Vagina (tissue), 2 donors: ENCODE measurements at places on chromosomes 6 and 20. TPM values are rescaled to one million over a fixed set of nuclear protein-coding genes. Genes with fewer than 3 reads are reported as not detected.

DNA sequence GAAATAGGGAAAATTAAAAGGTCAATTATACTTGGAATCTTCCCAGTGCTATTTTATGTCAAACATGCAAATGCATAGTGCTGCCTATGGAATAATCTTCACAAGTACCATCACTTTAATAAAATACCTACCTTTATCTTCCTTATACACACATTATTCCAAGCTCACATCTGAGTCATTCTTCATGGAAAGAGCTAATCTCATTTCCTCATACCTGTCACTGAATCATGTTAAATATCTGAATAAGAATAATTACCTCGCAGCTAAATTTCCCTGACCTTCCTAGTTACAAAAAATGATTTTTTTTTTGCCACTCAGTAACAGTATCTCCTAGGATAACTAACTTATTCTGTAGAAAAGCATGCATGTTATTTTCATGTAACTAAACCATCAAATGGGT, 661.4 kb upstream of the HS3ST5 start:
- H3K27ac ChIP-seq = no peak overlapping the region
- DNase-seq = no peak
- no peak overlapping the region for H3K4me3 ChIP-seq
- no peaks in the 10 kb centered on the region for H3K27me3 ChIP-seq

GRCh38 chr20:63937596-63937995, 18.6 kb downstream of the UCKL1 start:
- no peaks in the 10 kb centered on the region for H3K27me3 ChIP-seq
- H3K4me3 ChIP-seq = no peak overlapping the region
- no peak overlapping the region for H3K27ac ChIP-seq
- peaks cover 38% of the 10 kb centered on the region for H3K36me3 ChIP-seq

DNA sequence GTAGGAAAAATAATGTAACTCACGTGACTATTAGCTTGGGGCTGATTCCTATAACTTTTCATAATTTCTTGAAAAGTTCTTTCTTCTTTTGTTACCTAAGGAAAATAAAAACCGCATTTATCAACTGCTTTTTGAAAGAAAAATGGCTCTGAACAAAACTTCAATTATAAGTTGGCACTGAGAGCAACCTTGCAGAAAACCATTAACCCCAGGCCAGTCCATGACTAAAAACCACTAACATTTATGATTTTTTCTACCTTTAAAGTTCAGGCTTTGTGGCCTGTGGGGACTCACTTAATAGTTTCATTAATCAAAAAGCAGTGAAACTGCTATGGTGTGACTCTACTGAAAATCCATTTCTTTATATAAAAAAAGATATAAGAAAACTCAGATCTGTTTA, 69.1 kb upstream of the SAMHD1 start:
- no peaks in the 10 kb centered on the region for H3K27me3 ChIP-seq
- no peak for DNase-seq
- H3K36me3 ChIP-seq = no peaks in the 10 kb centered on the region
- no peak overlapping the region for H3K4me3 ChIP-seq

DNA sequence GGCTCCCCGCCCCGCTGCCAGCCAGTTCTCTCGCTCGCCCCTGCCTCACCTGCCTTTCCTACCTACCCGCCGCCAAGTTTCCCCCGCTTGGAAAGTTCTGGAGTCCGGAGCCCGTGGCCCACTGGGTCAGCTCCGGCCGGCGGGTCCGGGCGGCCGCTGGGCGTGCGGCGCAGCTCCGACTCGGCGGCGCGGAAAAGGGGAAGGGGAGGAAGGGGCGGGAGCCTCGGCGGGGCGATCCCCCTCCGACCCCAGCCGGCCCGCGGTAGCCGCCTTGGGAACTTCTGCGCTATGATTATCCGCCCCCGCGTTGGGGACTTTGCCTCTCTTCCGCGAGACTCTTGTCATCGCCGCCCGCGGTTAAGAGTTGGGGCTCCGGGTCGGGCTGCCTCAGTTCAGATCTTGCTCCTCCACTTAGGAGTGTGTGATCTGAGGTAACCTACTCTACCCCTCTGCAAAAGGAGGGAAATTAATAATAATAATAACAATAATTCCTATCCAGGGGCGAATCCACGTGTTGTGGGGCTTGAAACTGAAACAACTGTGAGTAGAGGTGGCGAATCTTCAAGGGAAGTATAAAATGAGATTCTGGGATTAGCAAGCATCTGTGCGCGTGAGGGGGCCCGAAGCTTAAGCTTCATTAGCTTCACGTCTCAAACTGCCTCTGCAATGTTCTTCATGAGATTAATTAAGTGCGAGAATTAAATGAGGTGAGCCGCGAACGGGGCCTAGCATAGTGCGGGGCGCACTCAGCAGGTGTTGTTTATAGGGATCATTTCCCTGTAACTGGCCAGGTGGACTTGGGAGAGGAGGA, 30.8 kb downstream of the SF3B5 start:
- peak overlapping the region; percentile 75 for H3K4me3 ChIP-seq
- peak overlapping the region; percentile 71 for H3K27ac ChIP-seq
- peaks cover 11% of the 10 kb centered on the region for H3K4me1 ChIP-seq

- H3K27me3 ChIP-seq = no peaks in the 10 kb centered on the region
- no peak overlapping the region for H3K27ac ChIP-seq
- DNase-seq = no peak
- no peaks in the 10 kb centered on the region for H3K4me1 ChIP-seq
- H3K4me3 ChIP-seq = no peak overlapping the region
- no peaks in the 10 kb centered on the region for H3K36me3 ChIP-seq
Observed at GRCh38 chr20:49353348-49353747, 75.5 kb upstream of the ZNFX1 start.

- no peaks in the 10 kb centered on the region for H3K36me3 ChIP-seq
- H3K27ac ChIP-seq = peak overlapping the region; percentile 33
- peaks cover 59% of the 10 kb centered on the region for H3K4me1 ChIP-seq
- H3K4me3 ChIP-seq = no peak overlapping the region
- no peaks in the 10 kb centered on the region for H3K27me3 ChIP-seq
Observed at GRCh38 chr6:34383161-34383631, 9.3 kb downstream of the NUDT3 start.

- no peak overlapping the region for H3K27ac ChIP-seq
- H3K27me3 ChIP-seq = no peaks in the 10 kb centered on the region
- no peaks in the 10 kb centered on the region for H3K36me3 ChIP-seq
- DNase-seq = no peak
Observed at GRCh38 chr20:31922181-31922580, 29.7 kb downstream of the PDRG1 start.

GRCh38 chr6:159094444-159095252, 49.9 kb upstream of the TAGAP start:
- H3K27ac ChIP-seq = no peak overlapping the region
- H3K27me3 ChIP-seq = no peaks in the 10 kb centered on the region
- no peaks in the 10 kb centered on the region for H3K36me3 ChIP-seq
- H3K4me1 ChIP-seq = no peaks in the 10 kb centered on the region

DNA sequence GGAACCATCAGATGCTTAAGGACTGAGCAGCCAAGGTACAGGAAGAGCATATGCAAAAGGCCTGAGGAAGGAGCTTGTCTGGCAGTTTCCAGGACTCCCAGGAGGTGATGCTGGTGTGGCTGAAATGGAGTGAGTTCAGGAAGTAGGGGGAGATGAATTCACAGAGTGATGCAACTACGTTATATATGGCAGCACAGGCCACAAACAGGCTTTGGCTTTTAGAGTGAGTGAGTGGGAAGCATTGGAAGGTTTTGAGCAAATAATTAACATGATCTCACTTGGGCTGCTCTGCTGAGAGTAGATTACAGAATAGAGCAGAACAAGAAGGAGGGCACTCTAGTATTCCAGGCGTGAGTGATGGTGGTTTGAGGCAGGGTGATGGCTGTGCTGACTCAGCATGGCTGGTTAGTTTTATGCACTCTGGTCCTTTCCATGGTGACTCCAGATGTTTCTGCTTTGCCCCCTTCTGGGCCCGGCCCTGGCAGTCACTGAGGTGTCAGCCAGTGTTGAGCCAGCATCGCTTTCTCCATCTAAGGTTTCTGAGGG, 6.5 kb downstream of the BTN2A2 start:
- H3K4me1 ChIP-seq = no peaks in the 10 kb centered on the region
- no peaks in the 10 kb centered on the region for H3K27me3 ChIP-seq
- no peak for DNase-seq
- no peaks in the 10 kb centered on the region for H3K36me3 ChIP-seq

- H3K4me1 ChIP-seq = peaks cover 10% of the 10 kb centered on the region
- no peak overlapping the region for H3K27ac ChIP-seq
- no peak for DNase-seq
Observed at GRCh38 chr20:54680872-54681619, 205.7 kb downstream of the DOK5 start.

DNA sequence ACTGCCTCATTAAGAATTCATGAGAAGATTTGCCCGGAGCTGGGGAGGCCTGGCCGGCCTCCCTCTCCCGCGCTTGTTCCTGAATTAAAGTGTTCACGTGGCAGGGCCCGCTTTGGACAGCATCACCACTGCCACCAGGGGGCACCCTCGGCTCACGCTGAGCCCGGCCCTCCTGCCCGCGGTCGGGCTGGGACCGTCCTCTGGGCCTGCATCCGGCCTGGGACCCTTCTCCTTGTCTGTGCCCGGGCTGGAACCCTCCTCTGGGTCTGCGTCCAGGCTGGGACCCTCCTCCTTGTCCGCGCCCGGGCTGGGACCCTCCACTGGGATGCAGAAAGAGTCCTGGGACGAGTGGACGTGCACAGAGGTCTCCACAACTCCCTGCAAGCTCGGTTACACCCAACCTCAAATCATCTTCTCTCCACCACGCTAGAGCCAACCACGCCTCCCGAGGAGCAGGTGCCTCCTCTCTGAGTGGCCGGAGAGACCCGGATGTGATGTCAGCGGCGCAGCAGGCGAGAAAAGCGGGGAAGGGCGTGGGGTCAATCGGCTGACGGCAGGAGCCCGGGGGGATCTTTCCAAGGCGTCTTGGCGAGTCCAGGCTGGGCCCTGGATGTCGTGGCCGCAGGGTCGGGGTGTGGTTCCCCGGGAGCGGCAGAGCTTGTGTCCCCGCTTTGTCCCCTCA, 50.9 kb upstream of the DACT2 start:
- no peaks in the 10 kb centered on the region for H3K4me1 ChIP-seq
- DNase-seq = no peak
- H3K36me3 ChIP-seq = no peaks in the 10 kb centered on the region
- no peak overlapping the region for H3K27ac ChIP-seq

DNA sequence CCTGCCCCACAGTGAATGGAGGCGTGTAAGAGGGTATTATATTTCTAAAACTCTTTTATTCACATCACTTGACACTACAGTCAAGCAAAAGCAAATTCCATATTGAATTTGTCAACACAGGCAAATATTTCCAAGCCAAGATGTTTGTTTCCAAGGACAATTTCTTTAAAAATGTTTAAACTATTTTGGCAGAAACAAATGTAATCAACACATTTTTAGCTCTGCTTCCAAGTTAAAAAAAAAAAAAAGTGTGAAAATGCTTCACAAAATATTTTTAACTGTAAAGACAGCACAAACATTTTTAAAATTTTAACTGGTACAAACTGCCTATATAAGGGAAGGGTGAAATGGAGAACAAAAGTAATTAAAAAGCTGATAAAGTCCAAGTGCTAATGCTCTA, 44.9 kb upstream of the DST start:
- no peak for DNase-seq
- no peaks in the 10 kb centered on the region for H3K27me3 ChIP-seq
- H3K4me1 ChIP-seq = peaks cover 30% of the 10 kb centered on the region
- no peak overlapping the region for H3K4me3 ChIP-seq
- H3K27ac ChIP-seq = no peak overlapping the region

DNA sequence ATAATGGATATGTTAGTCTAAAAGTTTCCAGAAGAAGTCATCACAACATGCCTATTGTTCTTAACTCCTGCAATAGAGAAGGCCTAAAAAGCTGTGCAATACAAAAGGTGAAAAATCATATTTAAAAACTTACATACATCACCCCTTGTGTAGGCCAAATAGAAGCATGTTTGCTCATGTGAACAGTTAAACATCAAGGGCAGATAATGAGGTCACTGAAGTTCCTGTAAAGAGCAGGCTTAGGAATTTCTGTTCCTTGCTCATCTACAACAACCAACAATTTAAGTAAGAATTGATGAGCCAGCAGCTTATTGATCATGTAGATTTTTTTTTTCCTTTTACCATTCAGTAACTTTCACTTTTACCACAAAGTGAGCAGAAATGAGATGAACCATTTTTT, 7.5 kb upstream of the NUP153 start:
- DNase-seq = no peak
- H3K27ac ChIP-seq = no peak overlapping the region
- no peak overlapping the region for H3K4me3 ChIP-seq
- H3K4me1 ChIP-seq = peaks cover 10% of the 10 kb centered on the region

DNA sequence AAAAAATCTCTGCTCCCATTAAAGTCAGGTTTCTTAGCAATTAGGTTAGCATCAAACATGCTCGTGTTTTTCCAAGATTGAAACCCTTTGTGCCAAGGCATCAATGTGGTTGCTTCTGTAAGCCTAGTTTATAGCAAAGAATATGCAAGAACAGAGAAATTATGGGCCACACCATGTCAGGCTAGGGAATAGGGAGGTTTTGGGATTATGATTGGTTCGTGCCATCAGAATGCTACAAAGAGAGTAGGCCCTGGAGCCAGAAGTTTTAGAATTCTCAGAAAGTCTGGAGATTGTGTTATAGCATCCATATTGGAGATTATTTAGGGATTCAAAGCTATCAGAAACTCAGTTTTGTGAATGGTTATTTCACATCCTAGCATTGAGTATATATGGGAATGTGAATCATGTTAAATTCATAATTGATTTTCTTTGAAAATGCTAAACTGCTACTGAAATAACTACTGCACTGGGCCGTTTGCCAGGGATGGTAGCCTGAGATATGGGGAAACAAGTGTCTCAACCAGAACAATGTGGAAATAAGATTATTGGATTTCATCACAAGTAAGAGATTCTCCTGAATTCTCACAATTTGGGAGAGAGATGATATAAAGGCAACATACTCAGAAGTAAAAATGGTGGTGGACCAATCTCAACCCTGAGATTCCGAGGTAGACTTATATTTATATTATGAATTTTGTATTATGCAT, 45.3 kb downstream of the ZNF292 start:
- peaks cover 12% of the 10 kb centered on the region for H3K4me1 ChIP-seq
- H3K27ac ChIP-seq = no peak overlapping the region
- H3K4me3 ChIP-seq = no peak overlapping the region
- H3K27me3 ChIP-seq = no peaks in the 10 kb centered on the region

- H3K36me3 ChIP-seq = no peaks in the 10 kb centered on the region
- H3K27me3 ChIP-seq = no peaks in the 10 kb centered on the region
- DNase-seq = no peak
- H3K27ac ChIP-seq = no peak overlapping the region
Observed at GRCh38 chr6:82437701-82438100, 74.1 kb downstream of the TPBG start.

GRCh38 chr6:136791296-136792094, 782 bp downstream of the MAP3K5 start:
- H3K4me3 ChIP-seq = peak overlapping the region; percentile 91
- H3K27ac ChIP-seq = peak overlapping the region; percentile 94
- DNase-seq = no peak
- H3K36me3 ChIP-seq = no peaks in the 10 kb centered on the region
- no peaks in the 10 kb centered on the region for H3K27me3 ChIP-seq

- H3K4me3 ChIP-seq = no peak overlapping the region
- peaks cover 52% of the 10 kb centered on the region for H3K4me1 ChIP-seq
- H3K27me3 ChIP-seq = no peaks in the 10 kb centered on the region
- H3K36me3 ChIP-seq = no peaks in the 10 kb centered on the region
- peak overlapping the region; percentile 83 for H3K27ac ChIP-seq
Observed at GRCh38 chr20:44701118-44701857, 13.9 kb upstream of the CCN5 start.

The KCNK16 gene
- not detected for total RNA-seq

The RTEL1 gene
- total RNA-seq = 17.7 TPM
